ENCODE measurements at places on chromosomes 4 and X.

DNA sequence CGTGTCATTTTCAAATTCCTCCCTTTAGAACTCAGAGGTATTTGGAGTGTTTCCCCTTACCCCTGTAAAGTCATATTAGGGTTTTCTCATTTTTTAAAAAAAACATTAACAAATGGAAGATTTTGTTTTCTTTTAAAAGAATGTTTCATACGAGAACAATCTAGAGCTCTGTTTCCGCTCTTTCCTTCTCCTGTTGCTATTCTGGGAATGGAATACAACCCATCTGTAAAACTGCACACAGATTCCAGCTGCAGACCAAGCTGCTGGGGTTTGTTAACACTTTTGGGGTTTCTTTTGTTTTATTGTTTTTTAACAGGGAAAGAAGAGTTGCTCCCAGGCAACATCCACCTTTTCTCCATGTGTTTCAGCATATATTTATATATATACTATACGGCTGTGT lies 61.3 kb downstream of the HCCS start:
- no peak for DNase-seq

GRCh38 chr4:167842487-167842886 lies 249.8 kb upstream of the ANXA10 start:
- no peak for DNase-seq

- no peak for DNase-seq
Observed at GRCh38 chr4:13367244-13367643, 116.9 kb downstream of the RAB28 start.

GRCh38 chr4:81883530-81884450 lies 412.1 kb upstream of the RASGEF1B start:
- no peak for DNase-seq

- DNase-seq: no peak
Observed at GRCh38 chrX:23373129-23373804, 38.6 kb downstream of the PTCHD1 start.

DNA sequence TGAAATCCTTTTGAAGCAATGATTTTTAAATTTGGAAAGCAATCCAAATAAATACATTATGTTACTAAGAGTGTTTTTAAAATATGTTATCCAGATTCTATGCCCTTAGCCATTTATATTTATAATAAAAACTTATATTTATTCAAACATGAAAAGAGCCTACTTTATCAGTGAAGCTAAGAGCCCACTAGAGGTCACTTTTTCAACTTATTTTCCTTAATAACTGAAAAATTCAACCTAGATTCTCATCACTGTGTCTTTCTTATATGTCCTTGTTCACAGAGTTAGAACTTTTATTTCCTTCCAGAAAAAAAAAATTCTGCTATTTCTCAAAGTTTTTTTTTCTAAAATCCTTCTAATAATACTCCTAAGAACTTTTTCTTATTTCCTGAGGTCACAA lies 23.9 kb downstream of the PRDM8 start:
- DNase-seq: no peak

DNA sequence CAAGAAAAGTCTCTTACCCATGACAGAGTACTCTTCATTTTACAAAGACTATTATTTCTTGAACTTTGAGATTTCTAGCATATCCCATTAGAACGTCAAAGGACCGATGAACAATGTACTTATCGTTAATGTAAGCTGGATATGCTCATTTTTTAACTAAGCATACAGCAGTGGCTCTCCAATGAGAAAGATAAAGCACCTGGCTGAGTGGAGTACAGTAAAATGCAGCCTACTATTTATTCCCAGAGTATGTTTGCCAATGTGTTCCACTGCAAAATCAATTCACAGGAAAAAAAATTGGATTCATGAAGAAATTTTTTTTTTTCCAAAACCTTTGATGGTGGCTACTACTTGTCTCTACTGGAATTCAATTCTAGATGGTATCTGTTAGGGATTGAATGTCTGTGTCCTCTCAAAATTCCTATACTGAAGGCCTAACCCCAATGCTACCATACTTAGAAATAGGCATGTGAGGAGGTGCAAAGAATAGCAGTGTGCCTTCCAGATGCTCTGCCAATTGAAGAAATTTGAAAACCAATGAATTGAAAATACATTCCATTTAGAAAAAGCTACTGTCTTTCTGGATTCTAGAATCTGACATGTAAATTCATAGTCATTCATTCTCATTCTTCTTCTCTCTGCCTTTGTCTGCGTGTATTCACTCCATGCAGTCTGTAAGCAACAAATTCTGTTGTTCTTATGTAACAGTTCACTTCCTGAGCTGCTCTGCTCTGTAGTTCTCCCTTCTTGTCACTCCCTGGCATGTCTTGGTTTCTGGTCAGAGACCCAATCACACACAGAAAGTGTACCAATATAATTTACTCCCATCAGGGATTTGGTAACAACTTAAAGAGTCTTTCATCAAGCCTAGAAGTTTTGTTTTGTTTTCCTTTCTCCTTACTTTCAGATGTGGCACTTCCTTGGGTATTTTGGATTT lies 61.4 kb downstream of the PAPSS1 start:
- DNase-seq: no peak

- DNase-seq: peak; percentile 2
Observed at GRCh38 chrX:107629540-107629909, 1.2 kb downstream of the PRPS1 start.

- DNase-seq: no peak
Observed at GRCh38 chr4:876780-877179, 50.9 kb upstream of the CPLX1 start.

DNA sequence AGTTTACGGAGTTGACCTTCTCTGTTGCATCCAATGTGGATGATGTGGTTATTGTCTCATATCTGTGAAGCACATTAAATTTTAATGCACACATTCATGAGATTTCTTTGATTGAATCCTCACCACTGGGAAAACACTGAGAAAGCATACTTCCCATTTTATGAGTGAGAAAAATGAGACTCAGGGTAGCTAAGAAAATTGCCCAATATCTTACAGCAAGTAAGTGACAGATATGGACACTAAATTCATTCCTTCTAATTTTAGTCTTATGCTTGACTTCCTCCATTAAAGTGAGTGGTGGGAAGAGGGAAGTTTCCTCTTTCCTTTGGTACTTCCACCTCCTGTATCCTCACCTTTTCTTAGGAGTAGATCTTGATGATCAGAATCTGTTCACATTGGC lies 504.8 kb upstream of the BOD1L1 start:
- no peak for DNase-seq

- DNase-seq: no peak
Observed at GRCh38 chr4:87805971-87806370, 6.6 kb downstream of the IBSP start.

All from stimulated activated CD4-positive, alpha-beta T cell treated with anti-CD3 and anti-CD28 coated beads, Interleukin-1b, Interleukin-23, amount 100 ng/mL, for 48 hours (primary cell).